ENCODE measurements at places on chromosomes 4 and X. TPM values are rescaled to one million over a fixed set of nuclear protein-coding genes. Genes with fewer than 3 reads are reported as not detected.

HERC5 gene
- total RNA-seq: 3.5 TPM

ERCC6L gene
- 4.8 TPM for total RNA-seq

GRCh38 chr4:65831828-65832227 is 161.5 kb upstream of the EPHA5 start:
- DNase-seq: no peak

GRCh38 chrX:64097891-64098290 is 107.6 kb downstream of the AMER1 start:
- DNase-seq: no peak

DNA sequence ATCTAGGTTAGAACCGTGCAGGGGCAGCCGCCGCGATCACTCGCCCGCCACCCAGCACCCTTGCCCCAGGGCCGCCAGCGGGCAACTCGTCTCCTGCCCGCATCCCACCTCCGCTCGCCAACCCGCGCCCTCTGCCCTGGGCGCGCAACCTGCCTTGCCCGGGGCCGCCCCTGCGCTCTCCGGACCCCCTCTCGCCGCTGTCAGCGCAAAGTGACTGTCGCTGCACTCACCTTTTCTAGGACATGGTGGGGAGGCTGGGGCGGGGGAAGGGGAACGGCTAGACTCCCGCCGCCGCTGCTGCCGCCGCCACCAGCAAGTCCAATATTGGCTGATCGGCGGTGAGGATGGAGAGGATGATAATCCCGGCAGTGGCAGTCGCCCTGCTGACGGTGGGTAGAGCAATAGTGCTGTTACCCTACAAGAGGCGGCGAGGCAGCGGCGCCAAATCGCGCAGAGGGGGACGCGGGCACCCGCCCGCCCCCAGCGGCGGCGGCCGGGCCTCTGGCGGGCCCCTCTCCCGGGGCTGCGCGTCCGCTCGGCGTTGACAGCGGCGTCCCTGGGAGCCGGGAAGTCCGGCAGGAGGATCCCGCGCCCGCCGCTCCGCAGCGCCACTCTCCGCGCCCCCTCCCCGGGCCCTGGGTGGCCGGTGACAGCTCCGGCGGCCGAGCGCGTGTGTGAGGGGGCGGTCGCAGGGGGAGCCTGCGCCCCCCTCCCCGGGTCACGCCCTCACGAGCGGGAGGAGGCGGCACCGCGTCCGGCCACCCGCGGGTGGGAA is 2.3 kb upstream of the NR3C2 start:
- peak; percentile 24 for DNase-seq
